Stimulated activated CD4-positive, alpha-beta T cell treated with anti-CD3 and anti-CD28 coated beads, TNF-alpha, amount 100 ng/mL, for 24 hours (primary cell): ENCODE measurements at places on chromosomes 1 and 21.

DNA sequence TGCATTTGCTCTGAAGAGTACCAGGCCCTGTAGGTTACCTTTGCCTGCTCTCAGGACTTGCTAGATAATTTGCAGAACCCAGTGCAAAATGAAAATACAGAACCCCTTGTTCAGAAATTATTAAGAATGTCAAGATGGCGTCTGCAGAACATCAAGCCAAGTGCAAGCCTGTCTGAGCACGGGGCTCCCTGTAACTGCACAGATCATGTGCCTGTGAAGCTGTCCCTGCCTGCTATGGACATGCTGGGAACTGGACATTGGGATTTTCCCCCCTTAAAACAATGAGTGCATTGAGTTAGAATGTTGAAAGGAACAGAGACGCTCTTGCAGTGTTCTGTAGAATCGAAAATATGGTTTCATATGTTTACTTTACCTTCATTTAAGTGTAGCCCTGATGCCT is 2.9 kb downstream of the CLDN14 start:
- DNase-seq, result no peak

DNA sequence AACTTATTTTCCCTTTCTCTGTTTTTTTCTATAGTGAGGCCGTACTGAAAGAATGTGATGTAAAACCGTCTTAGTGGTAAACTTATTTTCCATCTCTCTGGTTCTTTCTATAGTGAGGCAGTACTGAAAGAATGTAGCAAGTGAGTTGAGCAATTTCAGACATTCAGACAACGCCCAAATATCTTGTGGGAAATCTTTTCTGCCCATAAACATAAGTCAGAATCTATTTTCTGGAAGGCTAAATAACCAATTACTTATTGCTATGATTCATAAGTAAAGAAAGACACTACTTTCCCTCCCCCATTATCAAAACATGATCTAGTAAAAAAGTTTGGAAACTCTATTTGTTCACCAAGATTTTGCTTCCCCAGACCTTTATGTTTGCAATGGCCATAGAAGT is 18.8 kb upstream of the SCCPDH start:
- no peak for DNase-seq

DNA sequence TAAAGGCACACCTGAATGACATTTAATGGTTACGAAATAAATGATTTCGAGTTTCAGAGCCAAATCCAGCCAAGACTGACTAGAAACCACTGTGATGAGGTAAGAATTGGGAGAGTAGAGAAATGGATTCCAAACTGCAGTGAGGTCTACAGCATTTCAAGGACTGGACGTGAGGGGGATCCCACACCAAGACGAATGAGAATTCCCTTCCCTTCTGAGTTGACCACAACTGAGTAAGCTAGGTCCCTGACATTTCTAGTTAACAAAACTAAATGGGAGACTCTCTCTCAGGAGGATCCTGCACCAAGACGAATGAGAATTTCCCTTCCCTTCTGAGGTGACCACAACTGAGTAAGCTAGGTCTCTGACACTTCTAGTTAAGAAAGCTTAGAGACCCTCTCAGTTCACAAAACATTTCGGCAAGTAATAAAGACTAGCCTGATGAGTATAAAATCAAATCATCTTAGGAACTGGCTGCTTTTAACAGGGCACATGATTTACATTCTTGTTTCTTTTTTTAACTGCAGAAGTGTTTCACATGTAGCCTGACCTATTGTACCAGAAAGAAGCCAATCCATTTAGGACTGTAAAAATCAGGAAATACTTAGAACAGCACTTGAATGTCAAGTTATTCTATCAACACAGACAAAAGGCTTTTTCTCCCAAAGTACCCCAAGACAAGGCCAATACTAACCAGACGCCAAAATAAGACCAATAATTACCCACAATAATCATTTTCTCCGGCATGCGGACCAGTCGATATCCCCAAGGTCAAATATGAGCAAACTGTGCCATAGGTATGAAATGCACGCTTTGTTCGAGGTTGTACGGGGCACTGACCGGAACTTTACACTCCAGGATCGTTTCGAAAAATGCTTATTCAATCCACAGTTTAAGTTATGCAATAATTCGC is 1.4 kb upstream of the SPATA1 start:
- no peak for DNase-seq

GRCh38 chr21:38913120-38913892 is 107.6 kb downstream of the ETS2 start:
- DNase-seq, result no peak

DNA sequence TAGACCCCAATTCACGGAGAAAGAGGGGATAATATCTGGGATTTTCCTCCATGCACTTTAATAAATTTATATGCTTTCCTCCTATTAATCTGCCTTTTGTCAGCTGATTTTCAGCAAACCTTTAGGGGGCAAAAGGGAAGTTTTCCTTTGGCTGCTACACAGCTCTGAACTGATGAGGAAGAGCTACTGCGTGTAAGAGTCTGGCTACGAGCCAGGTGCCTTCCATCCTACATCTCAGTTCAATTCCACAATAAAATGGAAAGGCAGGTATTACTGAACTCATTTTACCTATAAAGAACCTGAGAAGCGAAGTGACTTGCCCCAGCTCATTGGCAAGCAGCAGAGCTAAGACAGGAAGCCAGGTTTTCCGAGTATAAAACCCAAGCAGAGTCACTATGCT is 28.3 kb upstream of the ZNF326 start:
- DNase-seq, result no peak

GRCh38 chr1:3857791-3858129 is 484 bp downstream of the DFFB start:
- no peak for DNase-seq

- DNase-seq, result no peak
Measured at GRCh38 chr1:247855911-247856310, 1.1 kb upstream of the TRIM58 start.

DNA sequence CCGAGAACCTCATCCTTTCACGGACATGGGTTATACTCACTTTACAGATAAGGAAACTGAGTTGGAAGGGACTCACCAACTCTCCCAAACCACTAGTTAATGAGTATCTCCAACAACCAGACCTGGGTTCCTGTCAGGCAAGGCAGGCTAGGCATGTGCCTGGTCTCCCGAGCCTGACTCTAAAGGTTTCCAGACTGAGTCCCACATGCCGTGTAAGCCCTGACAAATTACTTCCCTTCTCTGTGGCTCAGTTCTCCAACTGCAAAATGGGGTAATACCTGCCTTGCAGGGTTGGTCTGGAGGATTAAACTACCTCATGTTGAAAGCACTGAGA is 34.3 kb downstream of the SSBP3 start:
- DNase-seq, result no peak

GRCh38 chr1:56644919-56645676 is at the start of gene PRKAA2:
Gene PRKAA2, plus strand, starts transcription at chr1:56645314. Its CDS starts 74 bp downstream, at chr1:56645388.
- peak; percentile 5 for DNase-seq

- no peak for DNase-seq
Measured at GRCh38 chr21:44260066-44260465, 1.6 kb downstream of the DNMT3L start.

GRCh38 chr1:210922666-210923065 is 211.3 kb downstream of the KCNH1 start:
- DNase-seq, result no peak

GRCh38 chr1:154869351-154870114 is 548 bp downstream of the KCNN3 start:
- DNase-seq, result no peak

- DNase-seq, result no peak
Measured at GRCh38 chr1:147560765-147561471, 19.6 kb downstream of the BCL9 start.

DNA sequence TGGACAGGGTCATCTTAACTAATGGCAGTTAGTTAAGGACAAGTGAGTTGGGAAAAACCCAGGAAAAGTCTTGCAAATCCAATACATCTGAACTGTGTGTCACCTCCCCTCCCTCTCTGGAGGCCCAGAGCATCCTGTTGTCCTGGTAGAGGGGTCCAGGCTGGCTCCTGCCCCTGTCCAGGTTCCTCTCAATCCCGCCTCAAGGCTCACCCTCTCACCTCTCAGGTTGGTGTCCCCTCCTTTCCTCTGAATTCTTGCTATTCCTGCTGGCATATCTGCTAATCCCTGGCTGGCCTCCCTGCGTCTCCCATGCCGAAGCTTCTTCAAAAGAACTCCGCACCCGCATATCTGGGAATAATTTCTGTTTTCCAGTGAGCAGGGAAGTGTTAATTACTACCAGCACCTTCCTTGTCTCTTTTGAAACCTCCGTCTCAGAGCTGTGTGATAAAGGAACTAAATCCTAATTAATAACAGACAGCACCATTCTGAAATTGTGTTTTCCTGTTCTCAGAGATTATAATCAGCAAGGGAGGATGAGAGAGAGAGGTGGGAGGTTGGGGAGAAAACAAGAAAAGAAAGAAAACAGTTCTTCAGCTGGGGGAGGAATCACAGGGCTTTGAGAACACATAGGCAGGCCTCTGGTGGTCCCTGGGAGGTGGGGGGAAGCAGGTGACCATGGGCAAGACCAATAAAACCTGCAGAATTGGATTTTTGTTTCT is 568.0 kb downstream of the PTPRU start:
- no peak for DNase-seq

DNA sequence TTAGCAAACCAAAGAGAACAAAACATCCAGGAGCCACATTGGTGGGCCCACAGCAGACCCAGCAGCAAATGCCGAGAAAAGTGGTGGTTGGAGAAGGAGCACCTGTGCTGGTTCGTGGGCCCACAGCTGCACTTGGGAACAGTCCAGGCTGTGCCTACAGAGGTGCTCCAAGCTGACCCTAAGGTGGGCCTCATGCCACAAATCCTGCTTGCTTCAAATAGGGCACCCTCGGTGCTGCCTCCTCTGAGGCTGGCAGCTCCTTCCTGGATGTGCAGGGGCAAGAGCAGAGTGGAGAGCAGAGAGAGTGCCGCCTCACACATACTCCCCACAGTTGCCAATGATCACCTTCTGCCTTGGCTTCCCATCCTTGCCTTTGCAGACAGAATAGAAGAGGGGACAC is 40.1 kb downstream of the BMP8A start:
- no peak for DNase-seq

- DNase-seq, result no peak
Measured at GRCh38 chr1:201655243-201655642, 116.3 kb downstream of the NAV1 start.

DNA sequence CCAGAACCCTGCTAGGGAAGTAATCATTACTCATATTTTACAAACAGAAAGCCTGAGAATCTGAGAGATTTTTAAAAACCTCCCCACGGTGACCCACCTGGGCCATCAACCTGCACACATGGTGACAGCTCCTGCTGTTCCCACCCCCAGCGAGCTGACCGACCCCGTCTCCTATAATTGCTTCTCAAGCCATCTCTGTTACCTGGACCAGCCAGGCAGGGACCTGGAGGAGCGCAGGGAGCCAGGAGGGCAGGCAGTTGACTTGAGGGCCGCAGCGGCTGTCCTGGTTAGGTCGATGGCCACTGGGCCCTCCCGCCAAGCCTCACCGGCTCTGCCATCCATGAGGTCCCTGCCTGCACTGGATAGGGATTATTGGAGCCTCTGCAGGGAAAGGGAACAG is 7.7 kb downstream of the TFF2 start:
- no peak for DNase-seq

DNA sequence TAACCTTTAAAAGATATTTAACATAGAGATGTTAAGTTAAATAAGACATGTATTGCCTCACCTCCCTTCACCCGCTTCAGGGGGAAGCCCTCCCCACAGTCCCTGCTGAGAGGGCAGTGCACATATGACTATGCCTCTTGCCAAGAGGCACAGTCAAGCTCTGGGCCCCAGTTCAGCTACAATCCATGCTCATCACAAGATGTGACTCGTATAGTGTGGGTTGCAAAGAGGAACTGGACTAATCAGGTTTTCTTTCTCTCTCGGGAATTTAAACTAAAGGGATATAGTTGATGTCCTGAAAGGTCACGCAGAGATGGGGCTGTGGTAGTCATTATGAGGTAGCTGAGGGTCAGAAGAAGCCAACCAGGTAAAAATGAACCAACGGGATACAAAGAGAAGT is 35.6 kb downstream of the LYST start:
- peak; percentile 16 for DNase-seq

- DNase-seq, result no peak
Measured at GRCh38 chr1:159291424-159291823, 10.7 kb upstream of the FCER1A start.

GRCh38 chr1:218468711-218469110 is 123.6 kb downstream of the TGFB2 start:
- no peak for DNase-seq

GRCh38 chr1:41048540-41048939 is 27.0 kb upstream of the SLFNL1 start:
- DNase-seq, result no peak

DNA sequence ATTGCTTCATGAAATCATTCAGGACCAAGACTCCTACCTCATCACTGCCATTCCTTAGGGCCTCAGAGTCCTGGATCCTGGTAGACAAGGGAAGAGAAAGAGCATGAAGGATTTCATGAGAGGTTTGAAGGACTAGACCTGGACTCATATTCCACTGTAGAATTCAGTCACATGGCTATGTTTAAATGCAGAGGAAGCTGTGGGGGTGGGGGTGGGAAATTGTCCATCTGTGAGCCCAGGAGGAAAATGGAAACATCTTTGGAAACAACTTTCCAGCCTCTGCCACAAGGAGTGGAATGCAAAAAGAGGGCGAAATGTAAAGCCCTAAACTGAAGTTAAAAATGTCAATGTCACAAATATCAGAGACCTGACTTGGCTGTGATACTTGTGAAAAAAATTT is 73.0 kb downstream of the BRINP2 start:
- no peak for DNase-seq

- DNase-seq, result no peak
Measured at GRCh38 chr1:47984175-47984789, 12.9 kb downstream of the TRABD2B start.

- no peak for DNase-seq
Measured at GRCh38 chr1:169925505-169926482, 32.1 kb upstream of the SCYL3 start.

GRCh38 chr1:93708734-93709481 is 27.3 kb upstream of the BCAR3 start:
- DNase-seq, result no peak

- DNase-seq, result no peak
Measured at GRCh38 chr21:43984905-43985689, 27.0 kb upstream of the TRAPPC10 start.

DNA sequence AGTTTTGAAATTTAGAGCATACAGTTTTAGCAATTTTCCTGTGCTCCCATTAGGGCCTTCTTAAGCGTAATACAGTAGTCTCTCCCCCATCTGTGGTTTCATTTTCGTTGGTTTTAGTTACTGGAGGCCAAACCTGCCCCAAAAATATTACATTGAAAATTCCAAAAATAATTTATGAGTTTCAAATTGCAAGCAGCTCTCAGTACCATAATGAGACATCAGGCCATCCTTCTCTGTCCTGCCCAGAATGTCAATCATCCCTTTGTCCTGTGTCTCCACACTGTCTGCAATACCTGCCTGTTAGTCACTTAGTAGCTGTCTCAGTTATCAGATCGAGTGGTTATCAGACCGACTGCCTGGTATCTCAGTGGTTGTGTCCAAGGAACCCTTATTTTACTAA is 45.4 kb downstream of the ADSS2 start:
- DNase-seq, result no peak

- no peak for DNase-seq
Measured at GRCh38 chr1:147062956-147063355, 109.3 kb downstream of the PRKAB2 start.

DNA sequence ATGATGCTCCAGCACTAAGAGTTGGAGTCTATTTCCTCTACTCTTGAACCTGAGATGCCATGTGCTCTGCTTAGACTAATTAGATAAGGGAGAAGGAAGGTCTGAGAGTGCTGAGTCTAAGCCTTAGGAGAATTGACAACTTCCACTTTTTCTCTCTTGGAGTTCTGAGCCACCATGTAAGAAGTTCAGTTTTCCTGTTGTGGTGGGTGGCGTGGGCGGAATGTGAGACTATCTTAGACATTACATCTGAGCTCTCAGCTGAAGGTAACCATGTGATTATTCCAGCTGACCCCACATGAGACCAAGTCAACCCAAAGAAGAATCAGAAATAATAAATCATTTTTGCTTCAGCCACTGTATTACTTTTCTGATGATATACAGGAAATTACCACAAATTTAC is 404.5 kb upstream of the LRRC7 start:
- DNase-seq, result no peak
